ENCODE measurements at places on chromosomes 1 and 21.
A peak's percentile ranks its signal among the peaks of the same experiment; 100 is the strongest.

- no peak for DNase-seq
Measured at GRCh38 chr1:61581251-61581650, 143.7 kb downstream of the TM2D1 start.

GRCh38 chr1:214632091-214632490 is 29.1 kb downstream of the CENPF start:
- no peak for DNase-seq

GRCh38 chr1:205582046-205582445 is 49.8 kb downstream of the ELK4 start:
- DNase-seq = no peak

- no peak for DNase-seq
Measured at GRCh38 chr1:18941221-18942141, 15.0 kb downstream of the IFFO2 start.

- DNase-seq = no peak
Measured at GRCh38 chr1:165807613-165808012, 19.8 kb upstream of the UCK2 start.

DNA sequence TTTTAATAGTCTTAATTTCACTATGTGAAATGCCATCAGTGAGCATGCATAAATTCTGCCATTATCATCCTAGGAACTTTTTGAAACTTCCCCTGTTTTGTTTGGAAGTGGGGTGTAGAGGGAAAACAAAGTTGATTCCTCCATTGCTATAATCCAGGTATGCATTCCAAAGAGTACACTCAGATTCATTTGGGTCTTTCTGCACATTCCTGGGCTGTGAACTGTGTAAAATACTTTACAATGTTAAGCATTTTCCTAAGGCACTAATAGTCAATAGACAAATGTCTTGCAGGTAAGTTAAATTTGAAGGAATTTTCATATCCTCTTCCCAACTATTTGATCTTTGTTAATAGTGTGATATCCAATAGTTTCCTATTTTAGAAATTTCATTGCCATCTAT is 36.2 kb downstream of the SGIP1 start:
- DNase-seq = no peak

DNA sequence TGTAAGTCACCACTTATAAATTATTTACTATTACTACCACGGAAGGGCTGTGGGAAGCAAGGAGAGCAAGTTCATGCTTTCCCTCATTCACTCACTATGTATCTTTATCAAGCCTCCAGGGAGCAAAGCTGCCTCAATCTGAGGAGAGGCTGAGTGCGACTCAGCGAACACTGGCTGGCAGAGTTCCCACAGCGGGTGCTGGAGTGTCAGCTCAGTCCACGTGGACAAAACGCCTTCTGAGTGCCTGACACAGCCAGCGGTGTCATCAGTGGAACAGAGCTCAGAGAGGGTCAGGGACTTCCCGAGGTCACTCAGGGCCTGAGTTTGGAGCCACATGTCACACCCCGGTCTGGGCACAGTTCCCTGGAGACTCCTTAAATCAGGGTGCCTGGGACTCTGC is 16.9 kb downstream of the MATN1 start:
- DNase-seq = peak; percentile 81

DNA sequence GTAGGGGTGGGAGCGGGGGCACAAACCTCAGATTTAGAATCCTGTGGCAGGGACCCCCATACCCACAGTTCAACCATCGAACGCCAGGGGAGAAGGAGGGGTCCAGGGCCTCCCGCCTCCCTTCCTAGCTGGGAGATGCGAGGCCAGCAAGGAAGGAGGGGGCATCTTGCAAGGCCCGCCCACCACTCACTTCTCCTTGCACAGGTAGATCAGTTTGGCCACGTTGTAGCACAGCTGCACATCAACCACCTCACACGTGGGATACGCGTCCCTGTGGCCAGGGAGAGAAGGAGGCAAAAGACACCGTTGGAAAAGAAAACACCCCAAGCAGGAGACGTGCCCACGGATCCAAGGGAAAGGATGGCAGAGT is 19.6 kb downstream of the TMEM63A start:
- DNase-seq = no peak

- no peak for DNase-seq
Measured at GRCh38 chr1:228337711-228338520, 68.7 kb downstream of the TRIM11 start.

DNA sequence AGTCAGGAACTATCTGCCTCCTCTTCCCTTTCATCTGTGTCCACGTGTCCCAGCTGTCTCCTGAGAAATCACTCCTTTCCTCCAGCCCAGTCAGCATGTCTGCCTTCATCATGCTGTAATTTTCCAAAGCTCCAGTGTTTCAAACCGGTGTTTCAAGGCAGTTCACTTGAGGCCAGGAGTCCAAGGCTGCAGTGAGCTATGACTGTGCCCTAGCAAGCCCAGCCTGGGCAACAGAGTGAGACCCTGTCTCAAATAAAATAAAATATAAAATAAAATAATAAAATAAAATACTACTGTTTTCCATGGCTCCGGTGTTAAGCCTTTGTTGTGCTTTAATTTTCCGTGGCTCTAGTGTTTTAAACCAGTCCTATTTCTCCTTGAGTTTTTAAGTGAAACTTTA is 7.9 kb upstream of the SELENON start:
- no peak for DNase-seq

DNA sequence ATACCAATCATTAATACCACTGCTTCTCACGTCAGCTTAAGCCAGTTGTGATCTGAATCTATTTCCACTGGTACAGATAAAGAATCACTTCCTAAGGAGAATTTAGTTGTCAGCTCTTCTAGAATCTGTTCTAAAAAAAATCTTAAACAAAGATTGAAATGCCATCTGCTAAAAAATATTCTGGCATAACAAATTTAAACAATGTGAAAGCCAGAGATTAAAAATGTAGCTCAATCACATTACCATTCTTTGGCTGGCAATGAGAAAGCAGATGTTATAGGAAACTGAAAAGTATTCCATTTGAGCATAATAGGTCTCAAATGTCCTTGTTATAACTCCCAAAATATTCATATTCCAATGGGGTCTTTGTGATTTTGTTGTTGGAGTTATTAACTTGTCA is 21.7 kb upstream of the LRRC8B start:
- DNase-seq = no peak

DNA sequence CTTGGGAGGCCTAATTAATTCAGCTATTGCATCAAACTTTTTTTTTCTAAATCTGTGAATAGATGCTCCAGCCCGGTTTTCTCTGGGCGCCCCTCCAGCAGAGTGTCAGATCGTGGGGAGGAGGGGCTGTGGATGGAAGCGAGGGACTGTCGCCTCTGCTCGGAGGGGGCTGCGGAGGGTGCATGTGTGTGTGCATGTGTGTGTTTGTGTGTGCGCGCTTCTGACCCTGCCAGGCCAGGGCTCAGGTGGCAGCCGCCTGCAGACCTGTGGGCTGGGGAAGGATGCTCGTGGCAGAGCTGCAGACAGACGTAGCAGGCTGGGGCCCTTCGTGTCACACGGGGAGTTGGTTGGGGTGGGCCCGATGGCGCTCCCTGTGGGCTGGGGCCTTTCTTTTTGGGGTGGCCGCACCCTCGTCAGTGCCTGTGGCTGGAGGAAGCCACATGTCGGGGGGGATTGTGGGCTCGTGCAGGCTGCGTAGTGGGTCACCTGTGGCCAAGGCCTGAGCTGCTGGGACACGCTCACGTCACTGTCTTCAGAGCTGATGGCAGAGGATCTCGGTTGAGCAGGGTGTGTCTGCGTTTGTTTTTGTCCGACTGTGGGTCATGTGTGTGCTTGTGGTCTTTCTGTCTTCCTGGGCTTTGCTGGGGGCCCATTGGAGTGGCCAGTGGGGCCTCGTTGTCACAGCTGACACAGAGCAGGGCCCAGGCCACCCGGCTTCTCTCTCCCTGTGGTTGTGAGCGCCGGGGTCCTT is 2.8 kb downstream of the SKI start:
- DNase-seq = no peak

GRCh38 chr1:33390542-33390941 is 40.4 kb downstream of the PHC2 start:
- DNase-seq = no peak

DNA sequence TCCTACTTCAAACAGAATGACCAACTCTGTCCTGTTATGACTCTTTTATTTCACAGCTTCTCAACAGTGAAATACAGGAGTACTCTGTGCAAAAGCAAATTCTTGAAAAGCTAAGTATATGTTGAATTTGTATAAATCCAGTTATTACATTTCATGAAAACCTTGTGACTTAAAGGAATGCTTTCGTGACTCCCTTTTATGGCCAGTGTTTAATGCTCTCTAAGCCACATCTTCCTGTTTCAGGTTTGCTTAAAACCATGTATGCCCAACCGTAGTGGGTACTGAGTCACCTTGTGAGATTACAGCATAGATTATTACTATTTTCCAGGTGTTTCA is 40.2 kb upstream of the KIF1B start:
- no peak for DNase-seq

DNA sequence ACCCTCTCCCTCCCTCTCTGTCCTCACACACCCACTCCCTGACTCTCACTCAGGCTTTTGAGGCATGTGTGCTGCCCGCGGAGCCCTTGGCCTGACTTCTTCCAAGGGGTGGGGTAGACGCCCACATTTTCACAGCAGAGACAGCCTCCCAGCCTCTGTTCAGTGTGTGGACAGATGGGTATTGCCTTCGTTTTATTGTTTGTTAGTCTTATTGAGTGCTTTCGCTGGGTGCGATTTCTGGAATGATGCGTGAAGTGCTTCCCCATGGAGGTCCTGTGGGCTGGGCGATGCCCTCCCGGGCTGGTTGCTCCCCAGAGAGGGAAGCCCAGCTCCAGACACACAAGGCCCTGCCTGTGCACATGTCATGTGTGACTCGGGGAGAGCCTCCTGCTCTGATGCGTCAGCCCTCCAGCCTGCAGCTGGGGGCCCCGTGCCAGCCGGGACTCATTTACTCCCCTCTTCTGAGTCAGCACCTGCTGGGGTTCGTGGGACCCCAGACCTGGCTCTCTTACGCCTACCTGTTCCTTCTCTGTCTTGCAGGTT is 14.7 kb downstream of the PDXK start:
- no peak for DNase-seq
